ENCODE measurements at places on chromosomes 1 and 21.

DNA sequence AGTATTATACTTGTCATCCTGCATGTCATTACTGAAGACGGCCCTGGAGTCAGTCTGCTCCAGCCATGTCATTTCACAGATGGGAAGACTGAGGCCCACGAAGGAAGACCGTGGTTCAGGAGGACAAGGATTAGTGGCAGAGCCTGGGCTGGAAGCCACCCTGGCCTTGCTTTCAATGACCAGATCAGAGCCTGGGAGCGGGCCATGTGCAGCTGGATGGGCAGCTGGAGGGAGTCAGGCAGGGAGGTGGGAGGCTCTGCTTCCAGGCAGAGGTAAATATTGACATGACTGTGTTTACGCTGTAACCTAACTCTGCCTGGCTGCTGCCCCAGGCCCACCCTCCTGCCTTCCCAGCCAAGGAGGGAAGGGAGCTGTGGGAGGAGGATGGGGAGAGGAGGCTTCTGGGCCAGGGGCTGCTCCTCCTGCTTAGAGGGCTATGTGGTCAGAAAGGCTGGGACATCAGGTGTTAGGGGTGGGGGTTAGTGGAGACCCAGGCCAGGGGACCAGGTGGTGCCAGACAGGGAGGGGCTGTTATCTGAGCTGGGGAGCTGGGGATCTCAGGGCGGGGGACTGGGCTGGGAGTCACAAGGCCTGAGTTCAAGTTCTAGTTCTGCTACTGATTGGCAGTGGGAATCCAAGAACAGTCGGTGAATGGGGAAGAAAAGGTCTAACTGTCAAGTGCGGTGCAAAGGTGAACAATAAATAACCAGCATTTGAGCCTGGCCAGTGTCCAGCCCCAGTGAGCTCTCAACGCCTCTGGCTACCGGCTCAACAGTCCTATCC lies 48.5 kb upstream of the ECE1 start:
- no peak for DNase-seq

- DNase-seq = no peak
These were observed 323.5 kb downstream of the LMO4 start for GRCh38 chr1:87652176-87652575.

DNA sequence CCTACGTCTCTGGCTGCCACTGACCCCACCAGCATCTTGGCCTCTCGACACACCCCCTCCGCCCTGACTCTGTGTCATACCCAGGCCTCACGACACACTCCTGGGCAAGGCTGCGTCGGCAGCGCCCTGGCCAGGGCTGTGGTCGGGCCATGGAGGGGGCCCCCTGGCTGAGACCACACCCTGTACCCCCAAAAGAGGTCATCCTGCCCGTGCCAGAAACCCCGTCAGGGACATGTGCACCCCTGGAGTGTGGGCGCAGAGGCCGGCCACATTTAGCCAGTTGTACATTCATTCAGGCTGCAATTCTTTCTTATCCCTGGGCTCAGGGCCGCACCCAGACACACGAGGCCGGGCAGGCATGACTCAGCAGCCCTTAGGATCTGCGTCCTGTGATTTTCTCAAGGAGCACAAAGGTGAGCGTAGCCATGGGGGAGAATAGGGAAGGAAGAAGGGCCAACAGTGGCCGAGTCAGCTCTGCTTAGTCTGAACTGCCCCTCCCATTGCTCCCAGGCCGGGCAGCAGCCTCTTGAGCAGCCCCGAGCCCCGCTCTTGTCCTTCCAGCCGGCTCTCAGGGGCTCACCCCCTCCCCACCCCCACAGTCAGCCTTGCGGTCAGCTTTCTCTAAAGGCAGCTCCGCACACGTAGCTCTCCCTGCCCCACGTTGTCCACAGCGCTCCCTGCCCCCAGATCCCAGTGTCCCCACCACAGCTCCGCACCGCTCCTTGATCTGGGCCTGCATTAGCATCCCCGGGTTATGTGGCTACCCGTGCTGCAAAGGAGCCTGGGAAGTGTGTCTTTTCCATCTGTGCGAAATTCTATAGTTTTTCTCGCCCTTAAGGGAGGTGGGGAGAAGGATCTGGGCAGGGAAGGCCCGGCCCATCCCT lies 7.9 kb downstream of the CSTB start:
- no peak for DNase-seq

- no peak for DNase-seq
These were observed 8.0 kb downstream of the DMBX1 start for GRCh38 chr1:46497665-46498064.

- DNase-seq = no peak
These were observed 596.1 kb downstream of the PTPRU start for GRCh38 chr1:29832471-29832870.

GRCh38 chr1:214312530-214313051 lies 31.6 kb downstream of the SMYD2 start:
- DNase-seq = no peak

- no peak for DNase-seq
These were observed 82.9 kb downstream of the HLX start for GRCh38 chr1:220962031-220962751.

DNA sequence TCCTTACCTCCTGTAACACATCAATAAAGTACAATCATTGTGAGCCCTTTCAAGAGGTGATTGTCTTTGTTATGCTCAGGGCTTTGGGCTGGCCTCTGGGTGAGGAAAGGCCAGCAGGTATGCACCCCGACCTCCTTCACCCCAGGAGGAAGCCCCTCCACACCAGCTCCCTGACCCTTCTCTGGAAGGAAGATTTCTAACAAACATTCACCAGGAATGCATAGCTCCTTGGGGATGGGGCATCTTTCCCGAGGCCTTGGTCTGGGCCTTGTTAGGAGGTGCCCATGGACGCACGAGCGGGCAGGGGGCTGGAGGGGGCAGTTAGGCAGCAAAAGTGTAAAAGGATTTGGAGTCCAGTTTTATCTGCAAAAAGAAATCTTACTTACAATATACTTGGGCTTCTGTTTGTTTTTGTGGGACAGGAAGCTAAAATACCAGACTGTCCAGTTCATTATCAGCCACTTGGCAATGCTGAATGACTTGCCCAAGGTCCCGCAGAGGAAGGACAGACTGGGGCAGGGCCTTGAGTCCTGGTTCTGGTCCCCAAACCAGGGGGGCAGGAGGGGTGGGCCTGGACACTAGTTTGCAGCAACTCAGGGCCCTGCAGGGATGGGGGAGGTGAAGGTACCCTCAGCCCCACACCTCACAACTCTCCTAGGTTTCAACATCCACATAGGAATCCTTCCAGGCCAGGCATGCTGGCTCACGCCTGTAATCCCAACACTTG lies 10.1 kb downstream of the ZC3H12A start:
- no peak for DNase-seq

DNA sequence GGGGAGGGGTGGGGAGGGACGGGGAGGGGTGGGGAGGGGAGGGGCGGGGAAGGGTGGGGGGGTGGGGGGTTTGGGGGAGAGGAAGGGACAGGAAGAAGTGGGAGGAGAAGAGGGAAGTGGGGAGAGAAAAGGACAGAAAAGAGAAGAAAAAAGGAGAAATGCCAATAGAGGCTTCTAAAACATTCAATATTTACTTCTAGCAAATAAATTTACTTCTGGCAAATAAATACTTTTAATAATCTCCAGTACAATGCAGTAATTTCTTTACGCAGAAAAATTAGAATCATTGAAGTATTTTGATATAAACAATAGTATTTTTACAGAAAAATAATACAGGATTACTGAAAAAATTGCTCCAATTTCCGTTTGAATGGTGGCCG lies 9.4 kb upstream of the GPR161 start:
- DNase-seq = no peak

DNA sequence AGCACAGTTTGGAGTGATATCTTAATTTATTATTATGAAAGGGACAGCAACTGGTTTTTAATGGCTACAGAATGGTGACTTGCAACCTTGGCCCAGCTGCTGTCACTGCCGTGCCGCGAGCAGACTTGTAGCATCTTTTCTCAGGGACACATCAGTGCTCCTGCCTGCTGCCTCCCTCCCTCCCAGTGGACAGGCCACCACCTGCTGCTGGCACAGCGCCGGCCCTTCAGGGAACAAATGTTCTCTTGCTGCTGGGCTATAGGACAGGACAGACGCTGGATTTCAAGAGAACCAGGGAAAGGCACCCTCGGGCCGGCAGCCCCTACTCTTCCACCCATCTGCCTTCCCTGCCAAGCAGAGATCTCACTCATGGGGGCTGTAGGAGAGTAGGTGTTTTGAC lies 413.8 kb upstream of the NFIA start:
- DNase-seq = no peak

DNA sequence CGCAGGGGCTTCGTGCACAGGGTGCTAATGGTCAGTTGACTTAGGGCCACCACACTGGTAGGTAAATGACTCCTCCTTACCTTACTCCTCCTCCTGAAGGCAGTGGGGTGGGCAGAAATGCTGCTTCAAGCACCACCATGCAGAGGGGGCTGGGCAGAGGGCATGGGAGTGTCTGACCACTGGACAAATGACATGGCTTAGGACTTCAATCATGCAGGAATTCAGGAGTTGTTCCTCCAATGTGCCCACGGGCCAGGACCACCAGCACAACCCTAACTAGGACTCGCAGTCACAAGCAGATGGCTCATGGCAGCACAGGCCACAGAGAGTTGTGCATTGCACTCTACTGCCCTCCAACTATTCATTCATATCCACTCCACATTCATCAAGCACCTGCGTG lies 65.7 kb downstream of the KCND3 start:
- DNase-seq = no peak

DNA sequence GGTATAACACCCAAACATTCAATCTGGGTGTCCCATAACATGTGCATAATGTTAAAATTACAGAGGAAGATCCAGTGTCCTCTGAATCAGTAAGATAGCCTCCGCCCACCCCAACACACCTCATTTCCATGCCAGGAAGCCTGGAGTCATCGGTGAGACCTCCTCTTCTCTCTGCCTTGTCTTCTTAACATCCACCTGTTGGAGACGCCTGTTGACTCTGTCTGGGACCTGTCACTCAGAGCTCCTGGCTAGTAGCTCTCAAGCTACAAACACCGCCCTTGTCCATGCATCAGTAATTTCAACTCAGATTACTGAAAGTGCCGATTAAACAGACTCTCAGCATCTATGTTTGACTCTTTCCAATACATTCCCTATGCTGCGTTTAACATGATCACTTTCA lies 27.4 kb downstream of the KCNJ15 start:
- DNase-seq = no peak

DNA sequence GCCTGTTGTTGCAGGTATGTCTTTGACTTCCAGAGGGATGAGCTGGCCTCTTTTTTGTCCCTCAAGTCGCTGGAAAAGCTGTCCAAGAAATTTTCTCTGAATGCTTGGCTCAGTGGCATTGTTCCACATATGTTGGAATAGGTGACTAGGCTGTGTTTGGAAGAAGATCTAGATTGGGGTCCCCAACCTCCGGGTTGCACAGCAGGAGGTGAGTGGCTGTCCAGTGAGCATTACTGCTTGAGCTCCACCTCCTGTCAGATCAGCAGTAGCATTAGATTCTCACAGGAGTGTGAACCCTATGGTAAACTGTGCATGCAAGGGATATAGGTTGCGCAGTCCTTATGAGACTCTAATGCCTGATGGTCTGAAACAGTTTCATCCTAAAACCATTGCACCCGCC lies 18.1 kb downstream of the BACH1 start:
- no peak for DNase-seq

DNA sequence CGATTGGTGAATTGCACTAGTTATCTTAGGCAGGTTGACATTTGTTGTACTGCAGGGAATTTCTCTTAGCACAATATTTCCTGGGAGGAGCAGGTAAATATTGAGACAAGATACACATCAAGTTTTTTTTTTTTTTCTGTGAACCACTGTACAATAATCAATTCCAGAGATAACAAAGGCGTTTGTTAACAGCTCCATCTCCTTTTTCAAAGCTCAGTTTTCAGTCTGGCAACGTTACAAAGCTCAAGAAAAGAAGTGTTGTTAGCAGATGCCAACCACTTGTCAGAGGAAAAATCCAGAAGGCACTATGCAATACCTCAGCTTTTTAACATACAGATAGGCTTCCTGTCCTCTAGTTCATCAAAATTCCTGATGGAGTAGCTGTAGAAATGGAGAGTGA lies 40.9 kb upstream of the DAB1 start:
- DNase-seq = no peak

DNA sequence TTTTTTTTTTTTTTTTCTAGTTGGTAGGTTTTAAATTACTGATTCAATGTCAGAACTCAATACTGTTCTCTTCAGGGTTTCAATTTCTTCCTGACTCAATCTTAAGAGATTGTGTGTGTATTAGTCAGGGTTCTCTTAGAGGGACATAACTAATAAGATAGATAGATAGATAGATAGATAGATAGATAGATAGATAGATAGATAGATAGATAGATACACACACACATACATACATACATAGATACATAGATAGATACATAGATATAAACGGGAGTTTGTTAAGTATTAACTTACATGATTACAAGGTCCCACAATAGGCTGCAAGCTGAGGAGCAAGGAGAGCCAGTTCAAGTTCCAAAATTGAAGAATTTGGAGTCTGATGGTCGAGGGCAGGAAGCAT lies 251.3 kb downstream of the SMYD3 start:
- DNase-seq = no peak

Measured in stimulated activated naive CD4-positive, alpha-beta T cell treated with Interleukin-2 at 50 U/mL for 16 hours (primary cell).